ENCODE measurements at places on chromosomes 7 and 10.

DNA sequence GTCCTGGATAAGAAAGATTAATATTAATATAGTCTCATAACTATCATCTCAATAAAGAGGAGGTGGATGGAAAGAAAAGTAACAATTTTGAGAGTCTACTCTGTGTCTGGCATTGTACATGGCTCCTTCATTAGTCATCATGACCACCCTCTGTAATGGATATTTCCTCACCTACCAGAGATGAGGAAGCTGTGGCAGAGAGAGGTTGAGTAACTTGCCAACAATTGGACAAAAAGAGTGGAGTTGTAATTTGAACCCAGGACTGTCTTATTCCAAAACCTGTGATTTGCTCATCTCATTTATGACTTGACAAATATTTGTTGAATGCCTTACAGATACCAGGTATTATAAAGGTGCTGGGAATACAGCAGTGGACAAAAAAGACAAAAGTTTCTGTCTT, 2.1 kb upstream of the IDE start:
- DNase-seq = peak; percentile 63

- DNase-seq = no peak
Observed at GRCh38 chr10:84213076-84213475, 12.3 kb downstream of the LRIT2 start.

DNA sequence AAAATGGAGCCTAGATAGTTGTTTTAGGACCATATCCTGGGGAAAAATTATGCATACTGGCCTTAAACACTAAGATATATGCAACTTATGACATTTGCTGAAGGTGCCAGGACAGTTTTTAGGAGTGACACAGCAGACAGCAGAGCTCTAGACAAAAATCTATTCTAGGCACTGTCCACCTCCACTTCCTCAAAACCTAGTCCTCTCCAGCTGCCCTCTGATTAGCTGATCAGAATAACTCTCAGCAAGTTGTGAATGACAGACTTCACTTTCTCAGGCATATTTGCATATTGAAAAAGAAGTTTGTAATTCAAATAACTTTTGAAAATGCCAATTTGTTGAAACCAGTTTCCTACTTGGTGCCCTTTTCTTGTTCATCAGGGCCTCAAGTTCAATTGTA, 152.3 kb upstream of the STEAP4 start:
- DNase-seq = peak; percentile 22

GRCh38 chr7:5827755-5828154, 46.3 kb upstream of the RNF216 start:
- no peak for DNase-seq

DNA sequence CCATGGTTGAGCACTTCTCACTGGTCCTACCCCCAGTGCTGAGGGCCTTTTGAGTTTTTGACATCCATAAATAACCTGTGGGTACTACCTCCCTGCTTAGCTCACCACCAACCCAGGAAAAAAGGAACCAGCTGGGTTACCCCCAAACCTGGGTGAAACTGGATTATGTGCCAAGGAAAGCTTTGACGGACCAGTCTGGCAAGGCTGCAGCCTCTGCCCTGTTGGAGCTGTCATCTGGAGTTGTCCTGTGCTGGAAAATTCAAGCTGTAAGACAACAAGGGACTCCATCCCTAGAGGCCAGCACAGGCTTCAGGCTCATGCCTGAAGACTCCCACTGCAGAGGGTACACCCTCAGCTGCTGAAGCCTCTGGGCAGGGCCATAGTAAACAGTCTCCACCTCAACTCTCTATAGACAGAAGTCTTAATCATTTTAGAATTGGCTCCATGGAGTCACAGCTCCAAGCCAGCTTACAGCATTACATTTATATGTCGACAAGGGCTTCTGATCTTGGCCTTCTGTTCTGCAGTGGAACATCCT, 115.5 kb upstream of the AFAP1L2 start:
- no peak for DNase-seq

DNA sequence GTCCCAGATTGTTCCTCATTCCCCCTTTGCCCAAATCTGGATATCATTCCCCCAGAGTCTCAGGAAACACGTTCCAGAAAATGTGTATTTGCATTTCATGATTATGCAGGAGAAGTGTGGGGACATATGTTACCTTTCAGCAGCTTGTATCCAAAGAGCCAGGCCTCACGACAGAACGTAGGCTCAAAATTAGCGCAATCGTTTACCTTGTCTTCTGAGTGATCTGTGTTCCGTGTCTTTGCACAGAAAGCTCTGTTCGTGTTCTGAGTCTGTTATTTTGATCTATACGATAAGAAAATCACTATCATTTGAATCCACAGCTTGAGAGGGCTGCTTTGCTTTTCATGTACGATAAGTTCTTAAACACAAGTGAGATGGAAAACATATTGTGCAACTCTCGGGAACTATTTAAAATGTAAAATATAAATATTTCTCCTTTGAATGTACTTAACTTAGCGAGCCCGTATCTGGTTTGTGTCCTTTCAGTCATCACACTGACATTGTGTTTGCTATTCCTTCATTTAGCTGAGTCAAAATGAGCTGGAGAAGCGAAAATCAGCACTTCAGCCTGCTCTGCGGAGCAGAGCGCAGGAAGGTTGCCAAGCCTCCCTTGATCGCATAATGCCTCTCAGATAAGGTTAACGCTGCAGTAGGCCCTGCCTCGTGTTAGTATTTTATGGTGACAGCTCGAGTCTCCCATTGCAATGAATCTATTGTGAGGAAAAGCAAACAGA, 80.2 kb upstream of the CACNB2 start:
- DNase-seq = no peak

DNA sequence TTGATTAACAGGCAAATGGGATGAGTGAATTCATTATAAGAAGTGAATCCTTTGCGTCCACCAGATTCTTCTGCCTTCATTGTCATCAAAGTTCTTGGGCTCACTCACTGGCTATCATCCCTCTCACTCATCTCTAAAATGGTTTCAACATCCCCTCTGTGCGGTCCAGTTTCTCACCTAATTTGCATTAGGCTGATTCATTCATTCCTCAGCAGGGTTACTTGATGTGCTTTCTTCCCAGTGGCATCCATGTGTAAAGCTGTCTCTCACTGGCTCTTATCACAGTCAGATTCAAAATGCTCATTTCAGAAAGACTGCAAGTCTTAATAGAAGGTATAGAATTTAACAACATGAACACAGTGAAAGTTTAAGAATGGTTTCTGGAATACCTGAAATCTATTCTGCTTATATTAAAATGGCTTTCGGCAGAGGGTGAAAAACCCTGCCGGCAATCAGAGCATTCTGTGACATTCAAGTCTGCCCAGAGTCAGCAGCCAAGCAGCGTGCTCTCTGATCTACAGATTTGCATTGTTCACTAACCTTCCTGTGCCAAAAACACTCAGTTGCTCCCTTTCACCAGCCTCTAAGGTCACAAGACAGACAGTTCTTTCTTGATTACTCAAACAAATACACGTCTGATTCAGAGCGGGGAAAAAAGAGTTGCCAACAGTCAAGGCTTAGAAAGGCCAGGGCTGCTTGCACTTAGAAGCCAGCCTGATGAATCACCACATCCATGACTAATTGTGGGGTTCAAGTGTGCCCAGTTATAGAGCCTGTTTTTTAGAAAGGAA, 106.7 kb downstream of the TES start:
- DNase-seq = peak; percentile 58

DNA sequence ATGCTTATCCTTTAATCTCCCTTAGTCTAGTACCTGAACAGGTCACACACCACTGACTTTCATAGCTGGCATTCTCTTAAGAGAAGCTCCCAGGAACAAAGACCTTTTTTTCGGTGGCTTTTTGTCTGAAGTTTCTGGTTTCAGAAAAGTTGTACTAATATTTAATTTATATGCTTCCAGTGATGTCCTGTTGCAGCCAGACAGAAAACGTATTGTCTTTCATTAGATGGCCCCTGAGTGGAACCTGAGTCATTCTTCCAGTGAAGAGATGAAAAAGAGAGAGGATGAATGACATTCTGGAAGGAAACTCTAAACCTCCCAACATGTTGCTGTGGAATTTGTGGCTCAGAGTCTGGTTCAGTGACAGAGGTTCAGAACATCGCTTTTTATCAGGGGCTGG, 274.8 kb upstream of the TAC1 start:
- no peak for DNase-seq

DNA sequence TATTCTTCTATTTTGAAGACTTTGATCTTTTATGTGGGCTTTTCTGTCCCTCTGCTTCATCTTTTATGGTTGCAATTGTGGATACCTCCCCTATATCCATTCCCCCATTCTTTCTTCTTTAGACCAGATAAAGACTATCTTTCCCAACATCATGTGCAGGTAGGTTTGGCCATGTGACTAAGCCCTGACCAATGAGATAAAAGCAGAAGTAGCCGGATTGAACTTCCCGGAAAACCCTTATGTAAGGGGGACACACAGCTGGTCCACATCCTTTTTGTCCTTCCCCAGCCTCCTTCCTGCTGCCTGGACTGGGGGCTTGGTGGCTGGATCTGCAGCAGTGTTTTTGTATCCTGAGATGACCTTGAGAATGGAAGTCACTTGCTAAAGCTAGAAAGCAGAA, 33.5 kb upstream of the EXOC6 start:
- DNase-seq = no peak

DNA sequence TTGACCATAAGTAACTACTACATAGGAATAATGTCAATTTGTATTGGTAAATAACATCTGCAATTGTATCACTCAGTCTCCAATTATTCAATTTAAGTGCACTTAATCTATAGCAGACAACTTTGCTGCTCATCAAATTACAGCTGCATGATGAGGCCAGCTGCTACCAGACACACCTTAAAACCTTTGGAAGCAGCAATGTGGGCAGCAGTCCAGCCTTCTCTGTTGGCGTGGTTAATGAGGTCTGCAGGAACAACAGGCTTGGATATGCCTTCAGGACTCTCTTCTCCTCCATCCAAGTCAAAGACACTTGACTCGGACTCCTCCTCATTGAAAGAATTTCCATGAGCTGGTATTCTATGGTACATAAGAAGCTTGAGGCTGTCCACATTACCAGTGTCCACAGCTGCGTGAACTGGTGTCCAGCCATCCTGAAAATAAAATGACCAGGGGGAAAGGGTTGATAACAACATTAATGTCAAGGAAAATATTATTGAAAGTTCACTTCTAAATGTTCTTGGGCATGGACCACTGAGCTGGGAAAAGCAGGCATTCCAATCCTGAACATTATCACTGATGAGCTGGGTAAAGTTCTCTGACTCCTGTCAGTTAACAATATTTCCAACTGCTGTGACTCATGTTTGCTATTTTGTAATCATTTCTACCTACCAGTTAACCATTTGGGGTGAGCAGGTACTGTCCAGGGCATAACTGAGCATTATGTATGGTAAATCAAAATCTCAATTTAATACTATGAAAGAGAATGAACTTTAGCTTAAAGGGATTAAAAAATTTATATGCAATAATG, 95.7 kb downstream of the CTTNBP2 start:
- DNase-seq = no peak
